Stimulated activated CD4-positive, alpha-beta T cell treated with anti-CD3 and anti-CD28 coated beads, Interleukin-12 subunit alpha, Interleukin-12 subunit beta, amount 100 ng/mL, for 24 hours (primary cell): ENCODE measurements at places on chromosomes 3 and 15.

- DNase-seq, result no peak
Measured at GRCh38 chr3:111692593-111693552, 97.7 kb upstream of the ZBED2 start.

GRCh38 chr3:115659253-115660220, 36.2 kb downstream of the GAP43 start:
- no peak for DNase-seq

- no peak for DNase-seq
Measured at GRCh38 chr3:79038636-79039035, 729.2 kb downstream of the ROBO1 start.

- DNase-seq, result no peak
Measured at GRCh38 chr15:73799466-73799865, 46.3 kb upstream of the INSYN1 start.

DNA sequence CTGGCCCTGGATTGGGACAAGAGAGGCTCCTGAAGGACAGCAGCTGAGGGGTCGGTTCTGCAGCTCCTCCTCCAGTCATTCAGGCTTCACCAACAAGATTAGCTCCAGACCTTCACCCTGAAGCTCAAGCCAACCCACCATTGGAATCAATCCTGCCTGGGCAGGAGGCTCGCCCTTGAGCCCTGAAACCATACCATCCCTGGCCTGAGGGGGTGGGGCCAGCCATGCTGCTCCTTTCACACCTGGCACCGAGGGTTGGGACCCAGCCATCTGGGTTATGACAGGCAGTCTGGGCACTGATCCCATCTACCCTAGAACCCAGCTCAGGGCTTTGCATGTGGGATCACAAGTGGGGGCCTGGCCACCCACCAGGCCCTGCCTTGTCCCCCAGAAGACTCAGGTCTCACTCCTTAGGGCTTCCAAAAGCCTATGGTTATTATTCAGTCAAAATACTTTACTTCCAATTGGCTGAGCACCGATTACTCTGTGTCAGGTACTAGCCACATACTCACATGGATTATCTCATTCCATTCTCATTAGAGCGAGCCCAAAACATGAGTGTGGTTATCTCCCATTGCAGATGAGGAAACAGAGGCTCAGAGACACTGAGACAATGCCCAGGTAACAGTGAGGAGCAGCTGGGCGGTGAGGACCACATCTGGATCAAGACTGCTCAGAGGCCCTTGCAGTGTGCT, 3.1 kb downstream of the ABHD14B start:
- DNase-seq, result no peak

DNA sequence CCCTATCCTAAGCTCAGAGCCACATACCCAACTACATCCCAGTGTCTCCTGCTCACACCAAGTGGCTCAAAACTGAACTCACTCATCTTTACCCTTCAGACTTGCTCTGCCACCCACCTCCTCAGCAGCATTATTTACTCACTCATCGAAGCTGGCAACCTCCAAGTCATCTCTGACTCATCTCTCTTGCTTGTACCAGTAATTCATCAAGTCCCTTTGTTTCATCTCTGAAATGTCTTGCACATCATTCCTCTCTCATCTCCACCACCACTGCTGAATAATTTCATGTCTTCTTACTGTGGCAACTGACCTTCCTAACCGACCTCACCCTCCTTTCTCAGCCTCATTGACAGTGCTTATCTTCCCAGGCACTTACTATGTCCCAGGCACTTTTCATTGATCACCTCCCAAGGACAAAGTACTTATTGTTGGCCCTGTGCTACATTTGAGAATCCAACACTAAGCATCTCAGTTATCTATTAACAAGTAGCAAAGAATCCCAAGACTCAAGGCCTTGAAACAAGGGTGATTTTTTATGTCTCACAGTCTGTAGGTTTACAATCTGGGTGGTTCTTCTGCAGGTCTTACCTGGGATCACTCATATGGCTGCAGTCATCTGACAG, 82.0 kb downstream of the MRPL46 start:
- no peak for DNase-seq

GRCh38 chr3:54905920-54906319, 21.9 kb downstream of the LRTM1 start:
- DNase-seq, result no peak

- DNase-seq, result no peak
Measured at GRCh38 chr3:173255555-173255954, 114.5 kb upstream of the SPATA16 start.

GRCh38 chr15:75062706-75063105, 39.3 kb downstream of the PPCDC start:
- no peak for DNase-seq

- DNase-seq, result no peak
Measured at GRCh38 chr15:77532067-77532710, 100.5 kb downstream of the LINGO1 start.

DNA sequence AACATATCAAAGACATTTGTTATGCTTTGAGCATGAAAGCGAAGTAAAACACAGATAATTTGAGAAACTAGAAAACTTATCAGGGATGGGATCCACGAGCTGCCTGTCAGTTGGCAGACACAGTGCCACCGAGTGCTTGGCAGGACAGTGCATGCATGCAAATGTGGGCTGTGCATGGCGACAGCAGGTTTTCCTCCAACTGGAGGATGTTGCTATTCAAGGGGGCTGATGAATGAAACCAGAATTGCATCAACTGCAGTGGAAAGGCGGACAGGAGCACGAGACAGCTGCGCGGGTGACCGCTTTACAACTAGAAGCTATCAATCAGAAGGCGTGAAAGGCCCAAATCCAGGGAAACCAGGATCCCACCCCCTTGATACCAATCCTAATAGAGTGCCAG, 244.3 kb downstream of the NR2F2 start:
- no peak for DNase-seq

GRCh38 chr3:129441215-129441614, 1.2 kb downstream of the IFT122 start:
- no peak for DNase-seq

DNA sequence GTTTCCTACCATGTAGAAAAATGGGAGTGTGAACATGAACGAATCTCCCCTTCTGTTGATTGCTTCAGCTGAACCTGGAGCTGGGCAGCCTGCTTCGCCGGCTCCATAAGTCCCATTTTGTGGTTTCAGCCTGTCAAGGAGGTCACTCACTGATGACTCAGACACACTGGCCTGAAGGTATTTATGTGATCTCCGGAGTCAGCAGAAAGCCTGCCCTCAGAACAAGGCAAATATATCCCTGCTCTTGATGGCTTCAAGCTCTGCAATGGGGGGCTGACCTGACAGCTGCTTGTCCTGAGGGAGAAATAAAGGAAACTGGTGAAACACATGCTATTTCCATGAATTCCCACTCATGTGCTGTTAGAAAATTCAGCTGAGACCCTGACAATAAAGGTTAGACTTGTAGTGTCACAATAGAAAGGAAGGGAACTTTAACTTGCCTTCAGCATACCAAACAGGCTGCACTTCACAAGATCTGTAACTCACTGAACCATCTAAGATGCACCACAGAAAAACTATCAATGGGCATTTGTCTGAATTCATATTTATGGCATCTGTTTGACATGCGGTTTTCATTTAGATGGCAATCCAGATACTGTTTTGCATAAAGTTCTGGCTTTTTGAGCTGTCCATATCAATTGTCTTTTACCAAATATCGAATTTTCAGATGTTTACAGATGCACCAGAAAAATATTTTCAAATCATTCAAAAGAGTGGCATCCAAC, 282.0 kb upstream of the VEPH1 start:
- DNase-seq, result no peak

- DNase-seq, result no peak
Measured at GRCh38 chr3:64214381-64215018, 10.8 kb downstream of the PRICKLE2 start.

- DNase-seq, result no peak
Measured at GRCh38 chr3:184632551-184633236, 71.1 kb downstream of the EPHB3 start.

- no peak for DNase-seq
Measured at GRCh38 chr3:107687056-107687581, 164.4 kb downstream of the BBX start.
